NCI-H2029 treated with DMSO at 0.1 percent for 48 hours (cell line): ENCODE measurements at places on chromosomes 4 and X.

- no peak for DNase-seq
These were observed 4.6 kb downstream of the JAKMIP1 start for GRCh38 chr4:6195602-6196319.

DNA sequence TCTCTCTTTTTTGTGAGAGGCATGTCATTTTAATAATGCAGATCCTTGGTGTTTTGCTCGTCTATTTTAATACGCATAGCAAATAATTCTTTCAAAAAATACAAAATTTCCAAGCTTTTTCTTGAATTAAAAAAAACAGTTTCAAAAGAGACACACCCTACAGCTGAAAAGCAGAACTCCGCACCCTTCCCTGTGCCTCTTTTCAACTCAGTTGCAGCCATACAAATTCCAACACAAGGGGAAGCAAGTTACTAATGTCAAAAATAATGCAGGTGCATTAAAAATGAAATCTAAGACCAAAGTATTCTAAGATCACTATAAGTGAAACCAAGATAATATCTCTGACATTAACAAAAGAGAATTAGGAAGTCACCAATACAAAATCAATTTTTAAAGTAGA lies 66.6 kb downstream of the NR3C2 start:
- no peak for DNase-seq

- no peak for DNase-seq
These were observed 38.0 kb downstream of the TRIM2 start for GRCh38 chr4:153241970-153242838.

GRCh38 chr4:1232661-1233621 lies 16.0 kb downstream of the CTBP1 start:
- DNase-seq, result no peak

GRCh38 chrX:129726307-129727111 lies 12.3 kb upstream of the XPNPEP2 start:
- DNase-seq, result peak; percentile 13

DNA sequence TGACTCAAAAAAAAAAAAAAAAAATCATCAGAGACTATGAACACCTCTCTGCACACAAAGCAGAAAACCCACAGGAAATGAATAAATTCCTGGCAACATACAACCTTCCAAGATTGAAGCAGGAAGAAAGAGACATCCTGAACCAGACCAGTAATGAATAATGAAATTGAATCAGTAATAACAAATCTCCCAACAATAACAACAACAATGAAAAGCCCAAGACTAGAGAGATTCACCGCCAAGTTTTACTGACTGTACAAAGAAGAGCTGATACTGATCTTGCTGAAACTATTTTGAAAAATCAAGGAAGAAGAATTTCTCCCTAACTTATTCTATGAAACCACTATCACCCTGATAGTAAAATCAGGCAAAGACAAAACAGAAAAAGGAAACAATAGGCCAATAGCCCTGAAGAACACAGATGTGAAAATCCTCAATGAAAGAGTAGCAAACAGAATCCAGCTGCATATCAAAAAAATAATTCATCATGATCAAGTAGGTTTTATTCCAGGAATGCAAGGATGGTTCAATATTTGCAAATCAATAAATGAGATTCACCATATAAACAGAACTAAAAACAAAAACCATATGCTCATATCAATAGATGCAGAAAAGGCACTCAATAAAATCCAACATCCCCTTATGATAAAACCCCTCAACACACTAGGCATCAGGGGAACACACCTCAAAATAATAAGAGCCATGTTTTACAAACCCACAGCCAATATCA lies 31.0 kb upstream of the PLK4 start:
- no peak for DNase-seq

DNA sequence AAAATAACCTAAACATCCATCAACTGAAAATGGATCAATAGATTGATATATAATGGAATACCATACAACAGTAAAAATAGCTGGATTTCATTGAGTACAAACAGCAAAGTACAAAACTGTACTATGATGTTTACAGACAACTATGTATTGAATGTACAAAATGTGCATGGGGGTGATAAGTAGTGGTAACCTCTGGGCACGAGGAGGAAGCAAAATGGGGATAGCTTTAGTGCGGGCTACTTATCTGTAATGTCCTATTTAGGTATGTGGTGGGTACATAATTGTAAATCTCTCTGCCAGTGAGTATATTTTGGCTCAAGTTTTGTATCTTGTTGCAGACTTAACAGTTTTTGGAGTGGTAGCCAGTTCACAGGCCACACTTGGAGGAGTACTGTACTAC lies 123.6 kb downstream of the STAG2 start:
- no peak for DNase-seq

- DNase-seq, result no peak
These were observed 38.2 kb downstream of the WFS1 start for GRCh38 chr4:6307891-6308290.

DNA sequence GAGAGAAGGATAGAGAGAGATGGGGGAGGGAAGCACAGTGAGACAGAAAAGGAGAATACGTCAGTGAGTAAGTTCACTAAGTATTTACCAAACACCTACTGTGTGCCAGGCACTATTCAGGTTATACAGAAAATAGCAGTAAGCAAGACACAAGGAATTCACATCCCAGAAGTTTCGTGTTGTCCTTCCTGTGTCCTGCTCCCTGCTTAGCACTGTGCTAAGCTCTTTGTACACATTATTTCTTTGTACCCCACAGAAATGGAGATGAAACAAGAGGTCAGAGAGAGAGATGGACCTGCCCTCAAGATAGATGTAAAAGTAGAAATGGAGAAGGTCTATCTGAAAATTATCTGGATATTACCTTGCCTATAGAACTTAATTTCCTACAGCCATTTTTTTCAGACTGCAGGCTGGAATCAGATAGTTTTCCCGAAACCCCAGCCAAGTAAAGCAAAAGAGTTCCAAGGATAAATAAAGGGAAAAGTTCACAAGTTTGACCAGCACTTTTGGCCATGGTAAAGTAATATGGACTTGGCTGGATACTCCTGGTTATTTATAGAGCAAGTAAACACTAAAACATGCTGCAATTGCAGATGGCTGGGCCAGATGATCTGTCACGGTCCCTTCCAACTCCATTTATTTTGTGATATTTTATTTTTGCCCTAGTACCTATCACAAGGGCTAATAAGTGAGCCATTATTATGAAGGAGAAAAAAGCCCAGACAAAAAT lies 353.7 kb upstream of the SLC7A11 start:
- DNase-seq, result no peak
